ENCODE measurements at places on chromosomes 6 and 20.

- no peak for DNase-seq
Measured at GRCh38 chr6:116156405-116157326, 30.7 kb upstream of the COL10A1 start.

- DNase-seq, result no peak
Measured at GRCh38 chr6:139361211-139361610, 13.2 kb downstream of the CITED2 start.

DNA sequence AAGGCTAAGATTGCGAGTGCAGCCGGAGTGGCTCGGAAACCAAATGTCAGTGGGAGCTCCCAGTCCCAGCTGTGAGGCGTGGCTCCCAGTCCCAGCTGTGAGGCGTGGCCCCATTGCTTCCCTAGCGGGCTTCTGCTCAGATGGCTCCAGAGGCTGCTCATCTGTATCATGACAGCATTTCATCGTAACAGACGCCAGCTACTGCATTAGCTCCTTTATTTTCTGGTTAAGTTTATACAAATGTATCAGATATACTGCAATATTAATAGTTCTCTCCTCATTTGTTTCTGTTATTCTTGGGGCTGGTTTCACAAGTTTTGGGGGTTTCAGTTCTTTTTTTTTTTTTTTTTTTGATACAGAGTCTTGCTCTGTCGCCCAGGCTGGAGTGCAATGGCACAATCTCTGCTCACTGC, 34.7 kb upstream of the TBXT start:
- DNase-seq, result no peak

DNA sequence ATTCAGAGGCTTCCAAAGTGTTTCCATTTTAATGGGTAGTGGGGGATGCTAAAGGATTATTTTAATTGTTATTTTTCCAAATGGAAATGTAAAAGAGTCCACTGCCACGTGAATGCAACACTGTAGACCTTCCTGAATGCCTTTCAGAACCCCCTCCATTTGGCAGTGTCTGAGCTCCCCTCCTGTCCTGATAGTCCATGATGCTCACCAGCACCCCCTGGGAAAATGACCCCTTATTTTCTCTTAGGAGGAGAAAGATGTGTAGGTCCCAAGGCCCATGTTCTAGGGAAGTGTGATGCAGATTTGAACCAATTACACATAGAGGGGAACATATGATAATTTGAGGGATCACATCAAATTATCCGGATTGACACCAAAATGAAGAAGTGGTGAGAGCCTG, 46.8 kb upstream of the SH3BGRL2 start:
- no peak for DNase-seq

GRCh38 chr6:37985355-37985754, 165.8 kb downstream of the ZFAND3 start:
- DNase-seq, result peak; percentile 12

- no peak for DNase-seq
Measured at GRCh38 chr6:90118581-90118980, 178.1 kb downstream of the BACH2 start.

GRCh38 chr6:77930952-77931351, 278.1 kb downstream of the MEI4 start:
- no peak for DNase-seq

DNA sequence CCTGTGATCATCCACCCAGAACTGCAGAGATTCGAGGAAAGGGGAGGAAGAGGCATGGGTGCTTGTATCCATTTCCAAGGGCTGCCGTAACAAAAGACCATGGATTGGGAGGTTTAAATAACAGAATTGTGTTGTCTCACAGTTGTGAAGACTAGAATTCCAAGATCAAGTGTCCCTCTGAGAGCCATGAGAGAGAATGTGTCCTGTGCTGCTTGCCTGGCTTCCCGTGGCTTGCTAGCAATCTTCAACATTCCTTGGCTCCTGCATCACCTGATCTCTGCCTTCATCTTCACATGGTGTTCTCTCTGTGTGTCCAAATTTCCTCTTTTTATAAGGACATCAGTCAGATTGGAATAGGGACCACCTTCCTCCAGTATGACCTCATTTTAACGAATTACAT, 69.8 kb downstream of the CDC40 start:
- no peak for DNase-seq

DNA sequence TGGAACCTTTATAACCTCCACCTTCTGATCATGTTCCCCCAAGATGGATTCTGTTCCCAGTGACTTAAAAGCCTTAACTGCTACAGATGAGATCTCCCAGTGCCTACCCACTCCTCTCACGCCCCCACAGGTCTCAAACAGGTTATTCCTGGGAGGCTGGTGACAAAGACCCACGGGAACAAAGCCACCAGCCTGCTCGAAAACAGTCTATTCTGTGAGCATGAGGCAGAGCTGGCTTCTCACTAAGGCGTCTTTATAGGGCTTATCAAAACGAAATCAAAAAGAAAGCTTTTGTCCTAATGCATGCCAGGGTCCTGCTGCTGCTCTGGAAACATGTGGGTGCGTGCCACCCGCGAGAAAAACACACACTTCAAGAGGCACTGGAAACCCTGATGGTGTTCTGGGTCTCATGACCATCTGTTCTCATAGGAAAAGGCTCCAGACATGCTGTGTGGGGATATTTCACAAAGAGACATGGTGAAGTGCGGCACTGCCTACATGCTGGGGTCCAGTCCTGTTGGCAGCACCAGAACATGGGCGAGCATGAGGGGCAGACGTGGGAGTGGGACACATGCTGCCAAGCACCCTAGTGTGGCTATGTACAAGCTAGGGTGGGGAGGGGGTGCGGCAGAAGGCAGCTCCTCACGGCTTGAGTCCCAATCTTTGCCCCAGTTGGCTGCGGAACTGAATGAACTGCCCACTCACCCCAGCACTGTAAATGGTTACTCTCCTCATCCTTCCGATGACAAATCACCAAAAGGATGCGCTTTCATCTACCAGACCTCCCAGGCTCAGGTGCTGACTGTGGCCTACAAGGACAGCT, 2.1 kb downstream of the FKBP1A start:
- no peak for DNase-seq

- no peak for DNase-seq
Measured at GRCh38 chr6:111639266-111639665, 33.6 kb upstream of the TRAF3IP2 start.

DNA sequence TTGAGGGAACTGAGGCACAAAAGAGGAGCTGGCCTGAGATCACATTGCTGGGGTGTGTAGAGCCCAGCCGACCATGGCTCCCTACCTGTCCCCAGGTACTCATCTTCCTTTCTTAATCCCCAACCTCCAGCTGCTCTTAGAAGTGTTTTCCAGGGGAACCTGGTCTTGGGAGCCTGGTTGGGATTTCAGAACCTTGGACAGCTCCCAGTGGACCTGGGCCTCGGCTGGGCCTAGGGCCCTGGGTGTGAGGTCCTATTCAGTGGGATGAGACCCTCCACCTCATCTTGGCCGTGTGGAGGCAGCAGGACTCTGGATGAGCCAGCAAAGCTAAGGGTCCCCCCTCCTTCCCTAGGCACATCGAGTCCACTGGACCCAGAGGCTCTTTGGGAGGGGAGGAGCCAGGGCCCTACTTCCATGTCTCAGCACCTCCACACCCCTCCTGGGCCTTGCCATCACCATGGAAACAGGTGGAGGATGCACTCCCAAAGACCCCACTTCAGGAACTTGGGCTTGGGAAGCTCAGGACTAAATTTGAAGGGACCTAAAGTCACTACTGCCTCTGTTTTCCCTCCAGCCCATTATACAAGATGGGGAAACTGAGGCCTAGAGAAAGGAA, 38.5 kb downstream of the DLGAP4 start:
- no peak for DNase-seq

DNA sequence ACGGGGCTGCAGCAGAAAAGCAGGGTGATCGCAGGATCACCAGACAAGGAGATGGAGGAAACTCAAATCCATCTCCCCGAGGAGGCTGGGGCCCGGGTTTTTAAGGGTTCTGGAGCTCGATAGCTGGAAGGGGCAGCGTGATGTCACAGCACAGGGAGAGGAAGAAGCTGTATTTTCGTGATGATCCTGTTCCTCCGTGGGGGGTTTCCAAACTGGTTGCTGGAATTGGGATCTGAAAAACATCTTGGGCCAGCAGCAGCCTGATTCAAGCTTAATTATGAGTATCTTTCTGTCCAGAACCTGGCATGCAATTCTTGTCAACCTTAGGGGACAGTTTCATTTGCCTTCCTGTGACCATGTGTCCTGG, 4.1 kb downstream of the CST7 start:
- DNase-seq, result no peak

- no peak for DNase-seq
Measured at GRCh38 chr6:115310156-115310555, 750.5 kb downstream of the FRK start.

DNA sequence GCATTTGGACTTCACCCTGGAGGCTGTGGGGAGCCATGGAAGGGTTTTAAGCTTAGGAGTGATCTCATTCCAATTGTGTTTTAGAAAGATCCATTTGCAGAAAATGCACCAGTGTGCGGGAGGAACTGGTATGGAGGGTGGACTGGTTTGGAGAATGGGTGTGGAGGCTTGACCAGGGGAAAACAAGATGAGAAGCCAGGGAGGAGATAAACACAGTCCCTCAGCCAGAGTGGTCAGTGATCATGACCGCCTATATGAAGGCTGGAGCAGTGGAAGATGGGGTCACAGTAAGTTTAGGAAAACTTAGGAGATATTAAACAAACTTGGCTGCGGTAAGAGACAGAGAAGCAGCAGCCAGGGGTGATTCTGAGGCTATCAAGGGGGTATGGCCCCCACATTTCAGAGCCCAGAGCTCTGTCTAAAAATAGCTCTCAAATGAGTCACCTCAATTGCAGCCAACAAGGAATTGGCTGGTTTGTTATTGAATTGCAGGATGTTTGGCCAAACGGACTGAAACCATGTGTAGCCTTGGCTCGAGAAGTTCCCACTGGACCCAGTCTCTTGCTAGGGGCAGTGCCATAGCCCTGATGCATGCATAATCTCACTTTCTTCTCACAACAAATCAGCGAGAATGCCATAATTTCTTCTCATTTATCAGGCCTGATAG, 159.9 kb upstream of the TOP1 start:
- DNase-seq, result no peak

GRCh38 chr6:41700463-41701347, 34.7 kb downstream of the TFEB start:
- no peak for DNase-seq

DNA sequence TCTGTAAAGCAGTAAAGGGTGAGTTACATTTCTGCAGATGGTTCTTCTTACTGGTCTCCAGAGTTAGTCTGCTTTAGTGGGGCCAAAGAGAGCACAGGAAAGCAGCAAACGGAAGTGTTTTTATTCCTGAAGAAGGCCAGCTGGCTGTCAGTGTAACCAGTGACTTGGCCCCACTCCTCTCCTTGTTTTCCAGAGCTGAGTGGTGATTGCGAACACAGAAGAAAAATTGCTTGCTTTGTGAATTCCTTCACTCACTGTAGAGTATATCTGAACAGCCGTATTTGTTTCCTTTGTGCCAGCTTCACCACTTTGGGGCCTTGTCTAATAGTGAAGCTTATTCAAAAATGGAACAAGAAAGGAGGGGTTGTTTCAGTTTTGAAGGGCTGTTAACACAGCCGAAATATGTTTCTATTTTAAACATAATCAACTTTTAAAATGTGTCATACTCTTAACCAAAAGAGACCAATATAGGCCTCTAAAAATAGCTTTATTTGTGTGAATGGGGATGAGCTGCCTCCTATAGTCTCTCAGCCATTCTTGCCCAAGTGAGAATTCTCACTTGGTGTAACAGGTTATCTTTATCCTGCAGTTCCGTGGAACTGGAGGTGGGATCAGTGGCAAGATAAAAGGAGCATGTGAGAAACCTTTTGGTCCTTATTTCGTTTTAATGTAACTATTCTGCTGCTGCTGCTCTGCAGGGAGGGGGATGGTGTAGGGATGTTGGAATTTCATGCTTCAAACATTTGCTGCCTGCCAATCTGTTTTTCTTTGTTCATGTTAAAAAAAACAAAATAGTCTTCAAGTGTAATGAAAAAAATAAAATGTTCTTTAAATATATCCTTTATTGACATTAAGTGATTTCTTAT, 37.8 kb downstream of the ZC2HC1B start:
- DNase-seq, result no peak

DNA sequence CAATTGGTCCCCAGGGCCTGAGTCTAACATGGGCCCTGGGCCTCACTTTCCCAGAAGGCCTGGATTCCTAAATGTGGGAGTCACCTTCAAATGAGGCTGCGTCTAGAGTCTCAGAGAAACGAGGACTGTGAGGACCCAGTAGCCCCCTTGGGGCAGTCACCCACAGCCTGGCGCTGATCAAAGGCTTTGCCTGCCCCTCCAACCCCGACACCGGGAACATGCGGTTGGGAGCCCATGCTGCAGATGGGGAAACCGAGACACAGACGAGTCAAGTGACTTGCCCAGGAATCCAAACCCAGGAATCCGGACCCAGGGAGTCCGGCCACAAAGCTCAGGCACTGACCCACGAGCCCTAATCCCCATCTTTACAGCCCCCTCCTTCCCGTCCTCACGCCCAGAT, 209.7 kb downstream of the PREX1 start:
- no peak for DNase-seq

GRCh38 chr20:48329031-48329615, 498.7 kb downstream of the PREX1 start:
- DNase-seq, result no peak

- no peak for DNase-seq
Measured at GRCh38 chr6:39665861-39666260, 59.3 kb downstream of the KIF6 start.

DNA sequence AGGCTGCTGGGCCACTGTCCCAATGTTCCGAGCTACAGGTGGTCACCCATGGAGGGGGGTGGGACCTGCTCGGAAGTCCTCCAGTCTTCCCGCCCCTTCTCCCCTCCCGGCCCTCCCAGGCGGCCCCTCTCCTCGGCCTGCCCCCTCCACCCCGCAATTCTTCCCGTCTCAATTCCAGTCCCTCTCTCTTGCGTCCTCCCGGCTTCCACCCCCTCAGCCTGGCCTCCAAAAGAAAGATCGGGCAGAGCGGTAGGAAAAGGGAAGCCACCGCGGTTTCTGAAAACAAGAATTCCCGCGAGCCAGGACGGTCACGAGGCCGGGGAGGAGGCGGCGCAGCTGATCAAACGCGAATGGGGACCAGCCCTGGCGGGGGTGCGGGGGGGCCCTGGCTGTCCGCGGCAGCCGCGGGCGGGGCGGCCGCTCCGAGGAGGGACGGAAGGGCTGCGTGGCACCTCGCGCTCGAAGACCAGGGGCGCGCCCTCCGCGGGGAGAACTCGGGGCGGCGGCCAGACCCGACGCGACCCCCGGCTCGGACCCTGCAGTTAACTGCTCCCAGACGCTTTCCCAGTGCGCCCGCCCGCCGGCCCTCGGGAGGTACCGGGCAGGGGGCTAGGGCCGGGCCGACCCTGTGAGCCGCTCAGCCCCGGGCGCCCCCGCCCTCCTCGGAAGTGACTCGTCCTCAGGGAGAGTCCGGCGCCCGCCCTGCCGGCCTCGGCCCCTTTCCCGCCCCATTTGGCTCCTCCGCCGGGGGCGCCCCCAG, 1.0 kb downstream of the PXDC1 start:
- DNase-seq, result no peak

DNA sequence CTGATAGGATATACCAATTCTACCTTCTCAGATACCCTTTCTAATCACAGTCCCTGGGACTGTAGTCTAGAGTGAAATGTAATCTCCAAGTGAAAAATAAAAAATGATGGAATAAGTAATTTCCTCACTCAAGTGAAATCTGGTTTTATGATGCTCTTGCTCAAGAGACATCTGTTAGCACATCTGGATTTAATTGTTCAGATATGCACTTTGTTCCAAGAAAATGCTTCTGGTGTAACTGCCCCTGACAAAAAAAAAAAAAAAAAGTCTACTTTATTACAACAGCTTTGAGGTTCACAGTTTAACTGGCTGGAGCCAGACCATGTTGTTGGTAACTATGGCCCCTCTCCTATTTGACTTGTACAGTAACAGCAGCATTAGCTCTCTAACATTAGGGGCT, 251.8 kb downstream of the BTBD9 start:
- DNase-seq, result no peak
